RPMI7951 (cell line): ENCODE measurements at places on chromosomes 2 and 18.

DNA sequence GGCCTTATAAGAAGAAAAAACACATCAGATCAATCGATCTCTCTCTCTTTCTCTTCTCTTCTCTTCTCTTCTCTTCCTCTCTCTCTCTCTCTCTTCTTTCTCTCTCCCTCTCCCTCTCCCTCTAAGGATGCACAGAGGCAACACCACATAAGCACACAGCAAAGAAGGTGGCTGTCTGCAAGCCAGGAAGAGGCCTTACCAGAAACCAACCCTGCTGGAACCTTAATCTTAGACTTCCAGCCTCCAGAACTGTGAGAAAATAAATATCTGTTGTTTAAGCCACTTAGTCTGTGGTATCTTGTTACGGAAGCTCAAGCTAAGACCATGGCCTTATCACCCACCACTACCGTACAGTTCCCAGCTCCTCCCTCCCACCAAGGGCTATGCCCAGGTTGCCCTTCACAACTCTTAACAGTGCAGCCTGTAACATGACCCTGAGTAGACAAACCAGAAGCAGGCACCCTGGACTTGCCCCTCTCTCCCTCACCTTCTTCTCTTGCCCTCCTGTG lies 25.2 kb upstream of the TMEM237 start:
- DNase-seq, result no peak

DNA sequence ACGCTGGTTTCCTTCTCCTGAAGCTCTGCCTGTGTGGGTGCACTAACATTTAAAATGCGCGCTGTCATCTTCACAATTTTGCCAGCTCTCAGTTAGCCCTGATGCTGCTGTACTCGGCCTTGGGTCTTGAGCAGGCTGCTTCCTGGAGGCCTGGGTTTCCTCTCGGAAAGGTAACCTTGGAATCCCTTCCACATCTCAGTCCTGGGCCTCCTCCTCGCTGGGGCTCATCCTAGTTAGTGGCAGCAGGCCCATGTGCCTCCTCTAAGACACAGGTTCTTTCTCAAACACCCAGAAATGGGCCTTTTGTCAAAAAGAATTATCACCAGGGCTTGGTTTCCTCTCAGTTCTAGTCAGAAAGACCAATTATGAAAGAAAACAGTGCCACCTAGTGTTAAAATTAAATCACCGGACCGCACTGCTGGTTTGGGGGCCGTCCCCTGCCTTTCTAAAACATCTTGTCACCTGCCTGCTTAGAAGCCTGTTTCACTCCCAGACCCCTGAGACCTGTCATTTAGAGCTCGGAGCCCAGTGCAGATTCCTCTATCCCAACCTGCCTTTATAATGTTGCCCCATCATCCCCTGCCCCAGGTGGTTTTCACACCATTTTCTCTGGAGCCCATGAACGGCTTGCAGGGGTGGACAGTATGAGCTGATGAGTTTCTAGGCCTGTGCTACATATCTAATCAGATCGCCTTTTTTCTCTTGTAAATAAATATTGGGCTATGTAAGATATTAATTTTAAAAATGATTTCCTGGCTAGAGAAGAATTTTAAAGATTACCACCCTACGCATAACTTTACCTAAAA lies 42.4 kb downstream of the HK2 start:
- DNase-seq, result peak; percentile 67

DNA sequence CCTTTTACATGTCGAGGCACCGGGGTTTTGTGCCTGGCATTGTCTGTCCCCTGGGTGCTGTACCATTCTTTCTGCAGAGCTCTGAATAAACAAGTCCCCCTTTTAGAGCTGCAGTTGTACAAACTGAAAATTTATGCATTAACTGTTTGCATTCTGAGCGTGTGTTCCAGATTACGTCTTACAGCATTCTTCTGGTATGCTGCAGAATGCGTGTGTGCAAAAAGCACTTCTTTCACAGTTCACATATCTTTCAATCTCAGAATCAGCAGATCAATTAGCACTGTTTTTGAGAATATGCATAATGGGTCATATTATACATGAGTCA lies 27.5 kb downstream of the MEIS1 start:
- no peak for DNase-seq

DNA sequence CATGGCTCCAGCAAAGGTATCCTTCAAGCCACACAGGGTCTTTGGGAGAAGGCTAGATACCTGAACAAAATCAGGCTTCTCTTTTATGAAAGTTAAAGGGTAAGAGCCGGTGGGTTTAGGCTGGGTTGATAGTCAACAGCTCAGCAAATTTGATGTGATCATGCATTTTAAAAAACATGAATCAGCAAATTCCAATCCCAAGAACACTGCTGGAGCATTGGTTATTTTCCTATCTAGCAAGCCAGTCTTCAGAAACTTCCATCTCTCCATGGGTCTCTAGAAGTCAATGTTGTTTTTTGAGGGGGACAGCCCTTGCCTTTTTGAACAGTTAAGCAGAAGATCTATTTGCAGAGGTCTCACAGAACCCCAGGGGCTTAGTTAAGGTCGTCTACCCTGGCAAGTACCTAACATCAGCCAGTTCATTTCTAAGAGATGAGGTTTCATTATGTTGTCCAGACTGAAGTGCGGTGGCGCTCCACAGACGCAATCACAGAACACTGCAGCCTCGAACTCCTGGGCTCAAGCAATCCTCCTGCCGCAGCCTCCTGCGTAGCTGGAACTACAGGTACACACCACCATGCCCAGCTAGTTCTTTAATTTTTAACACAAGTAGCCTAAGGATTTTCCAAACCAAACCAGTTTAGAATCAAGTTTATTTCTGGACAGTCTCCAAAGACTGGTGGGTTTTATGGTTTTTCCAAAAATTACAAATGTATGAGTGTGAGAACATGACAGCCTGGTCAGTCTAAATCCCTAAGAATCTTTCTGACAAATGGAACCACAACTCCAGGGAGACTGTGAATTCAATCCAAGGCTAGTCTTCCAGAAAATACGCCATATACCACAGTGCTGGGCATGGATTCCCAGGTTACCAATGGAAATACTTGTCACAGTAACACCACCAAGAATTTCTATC lies 4.1 kb upstream of the ZCCHC2 start:
- peak; percentile 68 for DNase-seq

DNA sequence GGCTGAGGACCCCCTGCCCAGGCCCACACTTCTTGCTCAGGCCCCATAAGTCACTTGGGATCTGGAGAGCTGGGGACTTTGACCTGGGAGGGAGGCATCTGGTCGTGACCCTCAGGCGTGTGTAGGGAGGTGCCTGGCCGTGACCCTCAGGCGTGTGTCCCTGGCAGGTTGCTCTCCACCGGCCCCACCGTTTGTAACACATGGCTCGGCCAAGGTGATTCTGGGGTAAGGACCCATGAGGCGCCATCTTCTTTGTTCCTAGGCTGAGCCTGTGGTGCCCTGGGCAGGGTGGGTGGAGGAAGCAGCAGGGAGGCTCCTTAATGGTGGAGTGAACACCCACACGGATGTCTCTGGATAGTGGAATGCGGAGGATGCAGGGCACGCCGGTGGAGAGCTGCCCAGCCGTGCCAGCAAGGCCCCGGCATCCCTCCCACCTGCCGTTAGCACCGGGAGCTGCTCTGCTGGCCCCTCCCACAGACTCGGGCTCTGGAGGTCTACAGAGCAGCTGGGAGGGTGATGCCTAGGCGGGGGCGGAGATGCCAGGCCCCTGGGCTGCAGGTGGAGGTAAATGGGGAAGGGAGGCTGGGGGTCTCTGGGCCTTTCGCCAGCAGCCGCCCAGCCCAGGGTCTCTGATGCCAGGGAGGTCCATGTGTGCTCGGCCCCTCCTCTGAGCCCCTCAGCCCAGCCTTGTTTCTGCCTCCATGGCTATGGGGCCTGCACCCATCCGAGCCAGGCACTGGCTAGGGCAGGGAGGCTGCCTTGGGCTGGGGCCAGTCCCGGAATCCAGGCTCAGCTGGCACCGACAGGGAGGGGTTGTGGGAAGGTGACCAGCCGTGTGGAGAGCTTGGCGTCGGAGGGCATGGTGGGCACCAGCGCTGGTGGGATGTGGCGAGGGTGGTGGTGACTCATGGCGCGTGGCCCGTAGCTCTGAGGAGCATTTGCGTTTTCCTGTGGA lies 1.1 kb upstream of the GAL3ST2 start:
- peak; percentile 15 for DNase-seq

DNA sequence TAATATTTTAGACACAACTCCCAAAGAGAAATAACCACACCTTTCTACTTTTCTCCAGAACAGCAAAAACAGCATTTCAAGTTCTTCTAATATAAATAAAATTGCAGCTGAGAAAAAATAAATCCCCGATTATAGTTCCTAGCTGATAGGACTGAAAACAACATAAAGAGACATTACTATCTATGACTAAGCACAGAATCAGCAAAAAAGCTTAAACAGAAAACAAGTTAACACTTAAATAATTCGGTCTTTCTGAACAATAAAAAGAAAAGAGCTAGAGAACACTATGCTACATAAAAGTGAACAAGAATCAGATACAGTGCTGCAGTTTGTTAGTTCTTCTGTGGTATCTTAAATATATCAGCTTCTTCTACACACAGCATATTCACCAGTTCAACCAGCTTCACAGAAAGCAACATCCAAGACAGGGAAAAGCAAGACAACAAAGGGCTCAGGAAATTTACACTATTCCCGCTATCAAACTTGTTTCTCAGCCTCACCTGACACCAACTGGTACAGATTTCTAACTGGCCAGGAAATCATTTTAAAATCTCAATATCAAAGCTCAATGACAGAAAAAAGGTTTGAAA lies 28.6 kb downstream of the FEZ2 start:
- DNase-seq, result no peak

- DNase-seq, result no peak
Observed at GRCh38 chr18:59075923-59076322, 63.8 kb upstream of the SEC11C start.

DNA sequence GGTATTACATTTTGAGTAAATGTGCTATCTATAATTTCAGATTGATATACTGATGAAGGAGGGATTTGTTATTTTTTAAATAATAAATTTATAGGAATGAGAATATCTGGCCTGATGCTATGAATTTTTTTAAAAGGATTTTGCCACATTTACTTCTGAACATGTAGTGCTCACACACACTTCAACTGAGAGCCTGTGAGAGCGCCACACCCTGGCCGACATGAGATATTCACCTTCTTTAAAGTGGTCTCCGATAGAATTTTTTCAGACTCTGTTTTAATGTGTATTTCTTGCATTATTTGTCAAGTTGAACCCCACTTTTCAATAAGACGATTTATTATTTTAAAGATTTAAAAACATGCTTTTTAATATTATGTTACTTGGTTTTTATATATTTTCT lies 813.3 kb downstream of the DCC start:
- no peak for DNase-seq
